CD4-positive, CD25-positive, alpha-beta regulatory T cell (primary cell): ENCODE measurements at places on chromosomes 3 and 15.

GRCh38 chr15:84839714-84840113, 22.6 kb downstream of the ALPK3 start:
- DNase-seq: no peak

GRCh38 chr3:183357564-183358079, 70.8 kb downstream of the MCF2L2 start:
- DNase-seq: no peak

DNA sequence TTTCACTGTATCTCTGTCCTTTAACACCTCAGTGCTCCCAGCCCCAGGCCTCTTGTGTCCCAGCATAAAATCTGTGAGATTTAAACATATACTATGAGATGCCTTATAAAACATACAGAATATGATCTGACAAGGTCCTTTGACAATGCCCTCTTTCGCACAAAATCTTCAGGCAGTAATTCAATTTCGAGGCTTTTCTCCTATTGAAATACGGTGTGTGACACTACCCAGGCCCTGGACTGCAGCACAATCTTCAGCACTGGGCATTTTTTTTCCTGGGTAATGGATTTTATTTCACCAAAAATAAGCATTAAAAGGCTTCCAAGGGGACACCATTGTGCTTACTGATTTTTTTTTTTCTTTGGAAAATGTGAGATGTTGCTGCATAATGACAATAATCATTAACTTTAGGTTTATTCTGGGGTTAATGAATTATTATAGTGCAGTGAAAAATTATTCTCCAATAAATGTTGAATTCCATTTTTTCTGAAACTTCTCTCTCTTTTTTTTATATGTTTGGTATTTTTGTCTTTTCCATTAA, 40.9 kb upstream of the FAM3D start:
- DNase-seq: no peak

GRCh38 chr3:117536006-117536405, 826.4 kb downstream of the TUSC7 start:
- no peak for DNase-seq

GRCh38 chr15:74032606-74033561, 38.4 kb downstream of the PML start:
- DNase-seq: no peak

DNA sequence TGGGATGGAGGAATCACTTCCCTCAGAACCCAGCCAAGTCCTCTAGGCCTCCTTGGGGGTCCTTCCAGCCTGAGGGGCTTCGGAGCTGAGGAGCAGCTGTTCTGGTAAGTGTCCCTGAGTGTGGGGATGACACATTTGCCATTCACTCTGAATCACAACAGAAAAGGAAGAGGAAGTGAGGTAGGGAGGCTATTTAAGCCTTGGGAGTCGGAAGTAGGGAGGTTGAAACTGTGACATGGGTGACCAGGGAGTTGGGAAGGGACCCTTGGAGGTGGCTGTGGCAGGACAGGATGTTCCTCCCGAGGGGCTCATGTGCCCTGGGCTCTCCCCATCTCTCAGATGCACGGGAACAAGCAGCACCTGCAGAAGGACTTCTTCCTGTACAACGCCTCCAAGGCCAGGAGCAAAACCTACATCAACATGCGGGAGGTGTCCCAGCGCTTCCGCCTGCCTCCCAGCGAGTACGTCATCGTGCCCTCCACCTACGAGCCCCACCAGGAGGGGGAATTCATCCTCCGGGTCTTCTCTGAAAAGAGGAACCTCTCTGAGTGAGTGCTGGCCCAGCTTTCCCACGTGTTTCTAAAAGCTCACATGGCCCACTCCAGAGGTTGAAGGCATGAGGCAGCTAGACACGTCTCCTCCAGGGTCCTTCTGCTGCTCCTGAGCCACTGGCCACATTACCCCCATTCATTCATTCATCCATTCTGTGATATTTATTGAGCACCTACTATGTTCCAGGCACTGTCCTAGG, 43.3 kb downstream of the CAPN3 start:
- DNase-seq: no peak

DNA sequence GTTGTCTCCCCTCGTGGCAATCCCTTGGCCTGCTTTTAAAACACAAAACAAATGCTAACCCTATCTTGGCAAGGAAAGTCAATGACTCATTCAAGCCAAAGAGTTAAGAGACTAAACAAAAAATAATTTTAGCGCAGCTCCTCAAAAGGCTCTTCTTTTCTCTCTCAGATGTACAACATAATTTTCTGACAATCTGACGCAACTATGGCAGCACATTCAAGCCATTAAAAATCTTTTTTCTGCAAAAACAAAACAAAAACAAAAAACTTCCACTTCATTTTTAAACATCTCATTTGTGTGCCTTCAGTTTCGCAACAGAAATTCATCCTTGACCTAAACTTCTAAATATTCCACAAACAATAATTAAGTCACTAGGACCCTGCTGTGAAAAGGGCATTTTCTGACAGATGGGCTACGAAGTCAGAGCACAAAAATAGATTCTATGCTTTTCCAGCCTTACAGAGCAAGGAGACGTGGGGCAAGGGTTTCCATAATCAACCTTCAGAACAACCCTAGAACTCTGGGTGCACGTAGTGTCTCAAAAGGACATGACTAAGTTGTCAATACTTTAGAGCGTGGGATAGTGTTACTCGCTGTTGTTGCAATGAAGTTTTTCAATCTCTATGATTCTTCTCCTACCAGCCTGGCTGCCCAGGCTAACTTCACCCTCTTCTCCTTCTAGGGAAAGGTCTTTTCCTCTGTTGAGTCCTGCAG, 84.3 kb downstream of the MB21D2 start:
- DNase-seq: no peak
